ENCODE measurements at places on chromosomes 12 and 14. TPM values are rescaled to one million over a fixed set of nuclear protein-coding genes. Genes with fewer than 3 reads are reported as not detected.

- no peak for DNase-seq
Measured at GRCh38 chr12:100820314-100820713, 25.7 kb downstream of the ANO4 start.

DNA sequence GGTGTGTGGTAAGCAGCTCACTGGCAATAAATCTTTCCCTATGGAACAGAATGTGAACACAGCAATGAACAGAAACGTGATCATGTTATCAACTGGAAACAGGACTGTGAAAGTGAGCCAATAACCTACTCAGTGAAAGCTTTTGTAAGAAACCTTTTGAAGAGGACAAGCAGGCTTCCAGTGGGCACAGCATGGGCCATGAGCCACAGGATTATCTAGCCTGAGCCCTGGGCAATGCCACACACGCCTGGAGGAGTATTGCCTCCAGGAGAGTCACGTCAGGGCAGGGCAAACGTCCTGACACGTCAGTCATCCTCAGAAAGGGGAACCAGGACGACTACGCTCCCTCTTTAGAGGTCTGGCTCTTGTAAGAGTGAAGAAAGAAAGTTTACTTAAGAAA is 32.3 kb downstream of the NRDE2 start:
- DNase-seq: no peak

GRCh38 chr14:104973135-104973384 is 5.1 kb downstream of the AHNAK2 start:
- DNase-seq: peak; percentile 95

- peak; percentile 98 for DNase-seq
Measured at GRCh38 chr14:76918782-76919394, 92.7 kb downstream of the LRRC74A start.

- DNase-seq: no peak
Measured at GRCh38 chr14:104555430-104556255, 23.9 kb upstream of the C14orf180 start.

GRCh38 chr12:85711735-85712390 is 124.3 kb downstream of the RASSF9 start:
- DNase-seq: no peak

GRCh38 chr12:29858270-29858786 is 74.6 kb upstream of the TMTC1 start:
- no peak for DNase-seq

- DNase-seq: peak; percentile 44
Measured at GRCh38 chr12:123621619-123622530, 11.6 kb downstream of the EIF2B1 start.

DNA sequence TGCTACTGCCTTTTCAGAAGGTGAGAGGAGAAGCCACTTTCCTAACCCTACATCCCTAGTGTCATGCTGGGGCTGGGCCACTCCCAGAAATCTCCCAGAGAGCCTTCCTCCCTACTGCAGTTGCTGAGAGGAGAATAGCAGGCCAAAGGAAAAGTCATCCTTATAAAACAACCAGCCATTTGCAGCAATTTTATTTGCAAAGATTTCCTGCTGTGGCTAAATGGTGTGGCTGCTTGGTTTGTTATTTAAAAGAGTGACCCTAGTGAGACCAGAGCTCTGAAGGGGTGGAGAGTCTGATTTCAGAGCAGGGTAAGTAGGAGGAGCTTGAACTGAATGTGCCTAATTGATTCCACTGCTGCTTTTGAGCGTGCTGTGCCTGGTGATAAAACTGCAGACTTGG is 232.0 kb downstream of the GRIN2B start:
- no peak for DNase-seq

DNA sequence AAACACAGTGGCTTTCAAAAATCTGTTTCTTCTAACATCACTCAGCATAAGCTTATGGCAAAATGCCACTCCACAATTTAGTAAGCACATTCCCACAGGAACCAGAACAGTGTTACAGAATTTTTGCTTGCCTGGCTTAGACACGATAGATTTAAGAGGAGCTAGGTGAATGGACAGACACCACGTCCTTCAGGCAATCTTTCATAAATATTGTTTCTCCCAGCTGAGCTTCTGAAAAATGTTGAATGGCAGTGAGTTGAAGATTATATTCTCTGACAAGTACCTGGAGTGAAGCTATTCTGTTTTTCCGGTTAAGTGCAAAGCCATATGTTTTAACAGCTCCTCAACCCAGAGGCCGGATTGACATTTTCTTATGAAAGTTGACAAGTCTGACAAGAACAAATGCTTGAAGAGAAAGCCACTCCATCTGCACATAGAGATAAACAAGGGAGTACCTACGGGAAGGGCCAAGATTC is 102.0 kb downstream of the FSCB start:
- no peak for DNase-seq

GRCh38 chr14:105389534-105389933 is 8.8 kb upstream of the TEX22 start:
- no peak for DNase-seq

GRCh38 chr14:22071006-22071405 is 397.4 kb upstream of the OR4E1 start:
- DNase-seq: no peak

DNA sequence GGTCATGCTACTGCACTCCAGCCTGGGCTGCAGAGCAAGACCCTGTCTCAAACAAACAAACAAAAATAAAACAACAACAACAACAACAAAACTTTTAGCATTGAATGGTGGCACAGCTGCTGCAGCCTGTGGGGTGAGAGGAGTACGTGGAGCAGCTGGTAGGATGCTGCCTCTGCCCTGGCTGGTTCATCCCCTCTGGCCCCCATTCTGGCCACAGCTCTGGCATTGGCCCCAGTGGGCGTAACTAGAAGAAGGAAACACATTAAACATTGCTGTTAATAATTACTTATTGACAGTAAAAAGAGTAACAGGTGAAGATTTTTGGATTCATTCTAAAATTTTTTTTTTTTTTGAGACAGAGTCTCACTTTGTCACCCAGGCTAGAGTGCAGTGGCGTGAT is 28.8 kb upstream of the C2CD5 start:
- no peak for DNase-seq

- DNase-seq: no peak
Measured at GRCh38 chr12:21831791-21832344, 57.4 kb upstream of the KCNJ8 start.

DNA sequence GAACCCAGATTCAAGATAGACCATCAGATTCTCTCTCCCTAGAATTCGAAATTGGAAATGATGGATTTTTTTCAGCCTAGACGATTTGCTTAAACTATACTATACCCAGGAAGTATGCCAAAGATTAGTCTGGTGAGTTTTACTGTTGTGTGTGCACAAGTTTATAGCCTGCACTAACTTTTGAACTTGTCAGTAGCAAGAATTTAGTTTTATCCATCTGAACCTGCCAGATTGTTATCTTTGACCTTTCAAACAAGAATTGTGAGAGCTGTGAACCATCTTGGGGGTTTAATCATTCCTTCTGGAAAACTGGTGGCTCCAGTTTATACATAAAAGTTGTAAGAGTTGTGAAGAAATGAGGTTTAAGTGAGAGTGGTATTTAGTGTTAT is 243.5 kb upstream of the DAAM1 start:
- peak; percentile 13 for DNase-seq

DNA sequence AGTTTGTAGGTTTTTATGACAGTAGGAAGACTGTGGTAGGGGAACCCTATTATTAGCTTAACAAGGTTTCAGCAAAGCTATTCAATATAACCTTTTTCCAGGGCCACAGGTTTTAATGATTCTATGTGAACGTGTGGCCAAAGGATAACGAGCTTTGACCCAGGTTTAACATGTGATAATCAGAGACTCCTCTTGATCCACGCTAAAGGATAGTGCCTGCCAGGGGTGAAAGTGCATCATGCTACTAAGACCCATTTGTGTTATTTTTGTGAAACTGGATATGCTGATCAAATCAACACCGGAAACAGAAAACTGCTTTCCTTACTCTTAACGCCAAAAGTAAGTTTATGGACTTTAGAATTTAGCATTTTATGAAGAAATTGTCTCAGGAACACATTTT is 909 bp upstream of the TAOK3 start:
- no peak for DNase-seq

Gene BCL2L14
- 6.7 TPM for total RNA-seq

Gene EML1
- 32.0 TPM for total RNA-seq

Gene LALBA
- total RNA-seq: not detected

Gene RNASE12
- not detected for total RNA-seq

Gene LRRC10
- total RNA-seq: not detected

Measured in M059J (cell line).